ENCODE measurements at places on chromosomes 2 and 18.

- no peak for DNase-seq
Observed at GRCh38 chr18:55161916-55162315, 202.7 kb upstream of the CCDC68 start.

GRCh38 chr2:164599954-164600589, 21.2 kb downstream of the GRB14 start:
- peak; percentile 41 for DNase-seq

- DNase-seq, result no peak
Observed at GRCh38 chr2:232697807-232698110, 628 bp downstream of the GIGYF2 start.

- DNase-seq, result no peak
Observed at GRCh38 chr2:37623971-37624900, 47.2 kb downstream of the CDC42EP3 start.

GRCh38 chr2:62713837-62714236, 8.3 kb downstream of the EHBP1 start:
- no peak for DNase-seq

GRCh38 chr2:120878970-120879369, 143.3 kb downstream of the GLI2 start:
- no peak for DNase-seq

DNA sequence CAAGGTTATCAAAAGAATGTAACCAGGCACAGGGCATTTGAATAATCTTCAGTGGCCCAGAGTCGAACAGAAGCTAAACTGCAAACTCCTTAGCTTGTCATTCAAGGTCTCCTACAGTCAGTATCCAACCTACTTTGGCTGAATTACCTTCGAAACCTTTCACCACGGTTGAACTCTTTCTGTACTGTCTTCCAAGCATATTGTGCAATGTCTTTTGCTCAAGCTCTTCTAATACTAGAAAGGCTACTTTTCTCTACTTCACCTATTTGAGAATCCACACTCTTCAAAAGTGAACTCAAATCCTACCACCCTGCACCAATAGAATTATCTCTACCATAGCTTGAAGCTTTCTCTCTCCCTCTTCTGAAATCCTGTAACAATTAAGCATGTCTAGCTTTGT, 142.9 kb downstream of the NR4A2 start:
- DNase-seq, result no peak

DNA sequence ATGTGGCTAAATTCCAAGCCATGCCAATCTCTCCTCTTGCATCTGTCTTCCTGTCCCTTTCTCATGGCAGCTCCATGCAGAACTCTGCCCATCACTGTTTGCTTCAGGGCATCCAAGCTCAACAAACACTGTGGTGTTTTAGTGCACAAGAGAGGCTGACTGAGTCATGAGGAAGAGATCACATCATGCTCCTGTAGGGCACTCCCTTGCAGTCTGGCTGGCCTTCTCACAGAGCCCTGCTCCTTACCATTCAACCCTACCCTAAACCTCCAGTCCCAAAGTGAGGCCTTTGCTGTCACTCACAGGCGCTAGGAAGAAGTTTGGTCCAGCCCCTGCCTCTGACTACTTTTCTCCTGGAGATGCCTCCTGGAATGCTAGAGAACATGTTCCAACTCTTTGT, 194.0 kb downstream of the LRATD1 start:
- DNase-seq, result no peak

GRCh38 chr2:42013409-42013808, 34.4 kb upstream of the PKDCC start:
- DNase-seq, result no peak

DNA sequence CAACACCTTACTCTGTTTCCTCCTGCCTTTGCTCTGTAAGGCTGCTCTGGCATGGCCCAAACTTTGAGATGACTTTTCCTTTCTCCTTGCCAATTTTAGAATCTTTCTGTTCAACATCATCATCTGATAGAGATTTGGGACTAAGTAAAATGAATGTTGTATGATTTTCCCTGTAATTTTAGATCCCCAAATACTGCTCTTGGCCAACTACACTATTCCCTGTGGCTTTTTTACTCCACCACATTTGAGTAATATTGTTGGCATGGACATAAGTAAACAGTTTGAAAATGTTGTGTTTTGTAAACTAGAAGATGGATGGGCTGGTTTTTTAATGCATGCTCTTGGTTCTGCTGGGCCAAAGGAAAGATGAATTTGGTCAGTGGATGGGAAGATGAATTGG, 12.1 kb downstream of the LTBP1 start:
- no peak for DNase-seq

All from AG09309 (cell line).